ENCODE measurements at places on chromosomes 1 and 21.
A peak's percentile ranks its signal among the peaks of the same experiment; 100 is the strongest.

DNA sequence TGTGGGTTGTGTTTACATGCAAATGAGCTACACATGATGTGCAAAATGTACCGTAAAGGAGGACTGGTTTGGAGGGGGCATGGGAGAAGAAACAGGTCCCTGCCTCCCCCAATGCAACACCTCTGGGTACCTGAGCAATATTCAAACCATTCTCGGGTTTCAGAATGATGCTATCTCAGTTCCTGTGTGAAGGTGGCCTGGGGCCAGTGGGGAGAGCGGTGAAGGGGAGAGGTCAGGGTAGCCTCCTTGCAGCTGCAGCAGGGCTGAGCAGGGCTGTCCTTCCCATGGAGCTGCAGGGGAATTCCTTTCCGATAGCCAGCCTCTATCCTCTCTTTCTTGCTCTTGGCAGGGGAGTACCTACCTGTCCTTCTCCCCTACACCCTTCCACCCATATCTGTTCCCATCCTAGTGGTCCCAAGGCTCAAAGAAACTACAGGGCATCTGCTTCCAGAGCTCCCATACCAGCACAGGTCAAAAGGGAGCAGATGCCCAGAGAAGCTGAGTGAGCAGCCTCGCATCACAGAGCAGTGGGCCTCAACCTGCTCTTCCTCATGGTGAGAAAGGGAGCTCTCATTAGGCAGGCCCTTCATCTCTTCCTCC is 11.9 kb downstream of the MEF2D start:
- no peak for DNase-seq

- DNase-seq: no peak
These were observed 73.4 kb downstream of the SH3BGR start for GRCh38 chr21:39525129-39525528.

GRCh38 chr1:155329980-155330598 is 9.4 kb downstream of the RUSC1 start:
- DNase-seq: no peak

- no peak for DNase-seq
These were observed 141.1 kb upstream of the RUNX1 start for GRCh38 chr21:35190201-35190701.

- DNase-seq: no peak
These were observed 62.2 kb upstream of the ATP5PO start for GRCh38 chr21:33977721-33978369.

DNA sequence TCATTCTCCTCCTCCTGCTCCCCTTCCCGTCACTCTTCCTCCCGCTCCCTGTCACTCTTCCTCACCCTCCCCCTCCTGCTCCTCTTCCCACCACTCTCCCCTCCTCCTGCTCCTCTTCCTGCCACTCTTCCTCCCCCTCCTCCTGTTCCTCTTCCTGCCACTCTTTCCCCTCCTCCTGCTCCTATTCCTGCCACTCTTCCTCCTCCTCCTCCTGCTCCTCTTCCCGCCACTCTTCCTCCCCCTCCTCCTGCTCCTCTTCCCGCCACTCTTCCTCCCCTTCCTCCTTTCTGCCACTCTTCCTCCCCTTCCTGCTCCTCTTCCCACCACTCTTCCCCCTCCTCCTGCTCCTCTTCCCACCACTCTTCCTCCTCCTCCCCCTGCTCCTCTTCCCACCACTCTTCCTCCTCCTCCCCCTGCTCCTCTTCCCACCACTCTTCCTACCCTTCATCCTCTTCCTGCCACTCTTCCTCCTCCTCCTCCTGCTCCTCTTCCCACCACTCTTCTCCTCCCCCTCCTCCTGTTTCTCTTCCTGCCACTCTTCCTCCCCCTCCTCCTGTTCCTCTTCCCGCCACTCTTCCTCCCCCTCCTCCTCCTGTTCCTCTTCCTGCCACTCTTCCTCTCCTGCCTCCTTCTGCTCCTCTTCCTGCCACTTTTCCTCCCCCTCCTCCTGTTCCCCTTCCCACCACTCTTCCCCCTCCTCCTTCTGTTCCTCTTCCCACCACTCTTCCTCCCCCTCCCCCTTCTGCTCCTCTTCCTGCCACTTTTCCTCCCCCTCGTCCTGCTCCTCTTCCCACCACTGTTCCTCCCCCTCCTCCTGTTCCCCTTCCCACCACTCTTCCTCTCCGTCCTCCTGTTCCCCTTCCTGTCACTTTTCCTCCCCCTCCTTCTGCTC is 28.7 kb upstream of the ARTN start:
- no peak for DNase-seq

GRCh38 chr1:202597090-202597761 is 113.0 kb downstream of the SYT2 start:
- no peak for DNase-seq

GRCh38 chr1:93907718-93908117 is 1.5 kb downstream of the GCLM start:
- DNase-seq: peak; percentile 54

DNA sequence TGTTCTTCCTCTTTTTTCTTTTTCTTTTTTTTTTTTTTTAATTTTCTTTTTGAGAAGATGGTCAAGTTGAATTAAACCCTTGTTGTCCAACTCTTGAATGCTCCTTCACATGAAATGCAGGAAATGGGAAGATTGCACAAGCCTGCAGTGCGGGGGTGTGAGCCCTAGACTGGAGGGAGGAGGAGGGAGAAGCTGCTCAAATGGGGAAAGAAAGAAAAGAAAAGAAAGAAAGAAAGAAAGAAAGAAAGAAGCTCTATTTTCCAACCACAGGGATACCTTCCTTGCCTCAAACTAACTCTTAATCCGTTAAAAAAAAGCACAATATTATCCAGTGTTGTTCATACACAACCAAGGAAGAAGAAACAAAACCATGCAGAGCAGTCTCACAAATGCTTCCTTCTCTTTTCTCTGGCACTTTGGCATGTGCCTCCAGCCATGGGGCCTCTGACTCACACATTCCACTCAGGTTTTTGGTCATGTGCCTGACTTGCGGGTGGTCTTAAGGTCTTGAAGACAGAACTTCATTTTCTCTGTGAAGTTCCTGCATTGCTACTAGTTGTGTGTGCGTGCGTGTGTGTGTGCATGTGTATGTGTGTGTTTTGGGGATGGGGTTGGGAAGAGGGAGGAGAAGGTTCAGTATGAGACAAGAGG is 276.1 kb downstream of the RPS6KC1 start:
- DNase-seq: peak; percentile 47

GRCh38 chr1:37862330-37862729 is 2.9 kb upstream of the MTF1 start:
- DNase-seq: no peak

DNA sequence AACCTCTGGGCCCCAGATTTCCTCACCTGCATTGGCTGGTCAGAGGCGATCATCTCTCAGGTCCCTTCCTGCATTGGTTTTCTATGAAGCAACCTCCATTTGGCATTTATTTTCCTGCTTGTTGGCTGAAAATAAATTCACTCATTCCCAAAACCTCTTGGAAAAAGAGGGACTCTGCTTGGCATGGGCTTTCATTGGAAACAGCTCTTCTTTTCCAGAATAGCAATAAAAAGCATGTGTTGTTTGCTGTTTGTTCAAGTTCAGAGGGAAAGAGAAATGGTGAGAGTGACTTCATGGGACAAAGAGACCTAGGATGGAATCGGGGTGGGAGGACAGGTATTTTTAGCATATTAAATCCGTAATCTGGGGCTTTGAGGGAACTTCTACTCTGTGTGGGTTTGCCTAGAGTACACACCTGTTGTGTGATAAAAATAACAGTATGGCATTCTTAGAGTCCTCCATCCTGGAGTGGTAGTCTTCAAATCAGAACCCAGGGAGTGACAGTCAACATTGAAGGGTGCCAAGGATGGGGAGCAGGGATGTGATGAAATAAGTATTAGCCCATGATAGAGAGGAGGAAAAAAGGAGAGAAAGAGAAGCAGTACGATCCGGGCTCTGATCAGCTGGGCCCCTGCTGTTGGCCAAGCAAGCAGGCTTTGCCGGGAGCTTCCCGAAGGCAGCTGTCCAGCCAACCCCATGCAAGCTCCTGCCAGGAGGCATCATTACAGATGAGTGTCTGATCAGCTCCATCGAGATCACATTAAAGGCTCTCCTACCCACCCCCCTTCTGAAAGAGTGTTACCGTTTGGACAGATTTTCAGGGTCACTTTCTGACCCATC is 131.9 kb upstream of the NFIA start:
- no peak for DNase-seq

- no peak for DNase-seq
These were observed 181.3 kb downstream of the C1orf21 start for GRCh38 chr1:184568148-184568547.

- no peak for DNase-seq
These were observed 517.2 kb upstream of the NR5A2 start for GRCh38 chr1:199510314-199510713.

DNA sequence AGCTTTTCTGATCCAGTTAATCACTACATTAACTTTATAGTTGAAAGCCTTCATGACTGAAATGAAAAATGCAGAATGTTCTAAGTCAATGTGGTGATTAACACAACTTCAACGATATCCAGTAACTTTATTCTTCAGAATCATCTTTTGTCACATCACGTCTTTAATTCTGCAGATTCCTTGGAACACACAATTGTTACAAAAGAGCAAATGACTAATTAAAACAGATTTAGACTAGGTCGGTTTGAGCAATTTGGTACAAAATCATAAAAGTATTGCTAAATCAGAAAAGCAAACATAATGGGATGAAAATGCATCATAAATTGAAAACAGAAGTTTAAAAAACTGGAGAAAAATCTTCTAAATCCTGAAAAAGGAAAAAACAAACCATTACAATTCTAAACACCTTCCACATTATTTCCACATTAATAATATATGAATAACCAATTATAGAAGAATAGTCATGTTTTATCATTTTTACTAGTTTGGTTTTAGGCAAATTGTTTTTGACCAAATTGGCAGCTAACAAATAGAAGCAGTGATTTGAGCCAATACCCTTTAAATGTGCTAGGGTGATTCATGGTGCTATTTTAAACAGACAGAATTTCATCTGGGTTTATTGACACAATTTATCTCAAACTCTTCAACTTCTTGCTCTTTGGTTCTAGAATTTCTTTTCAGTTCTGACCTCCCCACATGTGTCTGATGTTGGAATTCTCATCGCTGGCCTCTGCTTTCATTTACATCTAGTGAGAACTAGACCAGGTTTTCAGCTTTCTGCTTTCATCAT is 468.1 kb upstream of the PTBP2 start:
- no peak for DNase-seq

GRCh38 chr1:177913762-177914540 is 55.9 kb downstream of the SEC16B start:
- peak; percentile 19 for DNase-seq

- DNase-seq: no peak
These were observed 17.4 kb upstream of the HIVEP3 start for GRCh38 chr1:41936107-41936506.

GRCh38 chr1:52007215-52008002 is 16.9 kb upstream of the RAB3B start:
- no peak for DNase-seq

DNA sequence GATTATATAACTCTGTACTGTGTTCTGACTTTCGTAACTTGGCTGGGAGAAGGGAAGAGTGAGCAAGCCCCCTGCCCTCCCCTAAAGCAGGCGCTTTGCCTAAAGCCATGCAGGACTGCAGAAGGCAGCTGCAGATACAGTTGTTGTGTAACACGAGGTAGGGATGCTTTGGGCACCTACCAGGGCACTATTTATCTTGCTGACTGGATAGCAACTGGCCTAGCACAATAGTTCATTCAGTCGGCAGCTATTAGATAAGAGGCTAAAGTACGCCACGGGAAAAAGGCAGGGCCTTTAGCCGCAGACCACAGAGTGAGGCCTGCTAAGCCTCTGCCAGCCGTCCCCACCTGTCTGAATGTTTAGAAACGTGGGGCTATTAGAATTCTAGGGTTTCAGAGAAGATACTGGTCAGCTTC is 80.9 kb downstream of the TTC3 start:
- no peak for DNase-seq

DNA sequence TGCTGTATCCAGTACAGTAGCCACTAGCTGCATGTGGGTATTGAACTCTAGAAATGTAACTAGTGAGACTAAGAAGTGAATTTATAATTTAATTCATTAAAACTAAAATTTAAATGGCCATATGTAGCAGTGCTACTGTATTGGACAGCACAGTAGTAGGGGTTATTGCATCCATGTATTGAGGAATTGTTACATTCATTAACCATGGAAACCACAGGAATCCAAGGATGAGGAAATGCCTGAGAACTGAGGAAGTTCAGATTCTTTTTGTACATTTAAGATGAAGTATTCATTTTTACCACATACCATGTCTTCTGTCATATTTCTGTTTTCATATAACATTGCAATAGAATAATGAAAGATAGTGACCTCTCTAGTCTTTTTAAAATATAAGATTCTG is 2.6 kb downstream of the MTF2 start:
- DNase-seq: no peak

- DNase-seq: no peak
These were observed 5.5 kb upstream of the ZNF695 start for GRCh38 chr1:247013391-247013790.

- DNase-seq: no peak
These were observed 4.9 kb downstream of the TRIM17 start for GRCh38 chr1:228411548-228412430.

- DNase-seq: no peak
These were observed 68.6 kb downstream of the TGFBR3 start for GRCh38 chr1:91817211-91817905.

DNA sequence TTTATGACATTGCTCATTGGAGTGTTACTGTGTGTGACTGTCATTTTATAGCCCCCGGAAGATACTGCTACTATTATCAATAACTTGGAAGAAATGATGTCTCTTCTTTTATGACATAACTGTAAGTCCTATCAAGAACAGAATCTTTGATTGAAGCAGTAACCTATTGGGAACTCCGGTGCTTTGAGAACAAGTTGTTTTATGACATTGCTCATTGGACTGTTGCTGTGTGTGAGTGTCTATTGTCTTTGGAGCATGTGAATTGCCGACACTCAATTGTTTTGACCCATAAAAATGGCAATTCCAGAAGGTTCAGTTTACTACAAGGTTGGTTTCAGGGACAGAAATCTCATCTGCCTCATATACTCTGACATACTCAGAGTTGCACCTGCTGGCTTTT is 8.0 kb downstream of the KCNK1 start:
- DNase-seq: no peak

DNA sequence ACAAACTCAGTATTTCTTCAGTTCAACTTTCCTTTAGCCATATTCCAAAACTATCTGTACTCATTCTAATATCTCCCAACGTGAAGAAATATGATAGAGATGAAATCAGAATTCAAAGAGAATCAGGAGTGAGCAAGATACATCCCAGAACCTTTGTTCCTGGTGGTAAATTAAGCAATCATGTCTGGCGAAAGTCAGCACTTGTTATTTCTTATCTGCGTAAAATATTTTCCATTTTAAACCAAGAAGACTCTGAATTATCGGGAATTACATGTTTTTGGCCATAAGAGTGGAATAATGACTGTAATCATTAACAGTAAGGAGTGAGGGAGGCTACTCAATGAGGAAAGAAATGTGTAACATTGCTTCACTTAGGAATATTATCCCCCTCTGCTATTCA is 253.7 kb downstream of the PDE4B start:
- DNase-seq: no peak

DNA sequence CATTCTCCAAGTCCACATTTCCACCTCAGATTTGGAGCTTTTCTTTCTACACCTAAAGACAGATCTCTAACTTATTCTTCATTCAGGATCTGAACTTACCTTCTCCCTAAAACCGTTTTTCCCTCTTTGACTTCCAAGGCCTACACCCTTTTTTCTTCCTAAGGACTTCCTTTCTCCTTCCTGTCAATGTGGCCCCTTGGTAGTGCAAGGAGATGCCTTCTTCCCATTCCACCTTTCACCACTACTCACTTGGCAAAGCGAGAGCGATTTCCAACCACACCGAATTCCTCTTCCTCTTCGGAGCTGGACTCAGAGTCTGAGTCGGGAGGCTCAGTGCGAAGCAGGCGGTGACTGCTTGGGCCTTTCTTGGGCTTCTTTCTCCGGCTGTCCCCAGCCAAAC is 1.3 kb downstream of the EFCAB14 start:
- DNase-seq: no peak

- DNase-seq: no peak
These were observed 29.1 kb downstream of the ARID1A start for GRCh38 chr1:26724926-26725325.

Measured in OCI-M1 (cell line).